DND-41 (cell line): ENCODE measurements at places on chromosomes 7 and 10.

DNA sequence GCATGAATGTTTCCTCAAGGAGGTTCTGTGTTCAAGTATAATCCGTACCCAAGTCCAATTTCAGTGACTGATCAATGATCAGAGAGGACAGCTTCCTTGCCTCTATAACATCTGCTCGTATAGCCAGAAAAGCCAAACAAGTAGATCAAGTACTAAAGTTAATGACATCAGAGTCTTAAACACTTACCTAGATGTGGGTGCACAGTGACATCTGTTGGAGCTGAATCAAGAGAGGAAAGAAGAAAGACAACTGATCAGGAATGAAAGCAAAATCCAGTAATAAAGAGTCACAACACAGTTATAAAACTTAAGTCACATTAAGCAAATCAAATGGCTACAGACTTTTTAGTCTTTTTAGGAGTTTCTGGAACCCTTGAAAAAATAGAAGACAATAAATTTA is 236.5 kb downstream of the RELN start:
- no peak for DNase-seq

GRCh38 chr10:86385806-86386205 is 19.2 kb upstream of the GRID1 start:
- no peak for DNase-seq

- no peak for DNase-seq
These were observed 100.9 kb downstream of the WDR37 start for GRCh38 chr10:1156921-1157614.

DNA sequence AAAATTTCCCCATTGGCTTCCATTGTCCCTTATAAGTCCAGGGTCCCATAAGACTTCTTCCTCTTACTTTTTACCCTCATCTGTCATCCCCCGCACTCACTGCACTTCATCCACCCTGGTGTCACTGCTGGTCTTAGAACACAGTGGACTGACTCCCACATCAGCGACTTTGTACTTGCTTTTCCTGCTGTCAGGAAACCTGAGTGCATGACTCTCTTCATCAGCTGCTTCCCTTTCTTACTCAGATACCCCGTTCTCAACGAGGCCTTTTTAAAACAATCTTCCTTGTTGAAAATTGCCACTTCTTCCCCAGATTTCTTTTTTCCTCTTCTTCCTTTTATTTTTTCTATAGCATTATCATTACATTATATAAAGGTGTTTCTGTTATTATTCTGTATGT is 305.4 kb downstream of the SDK1 start:
- DNase-seq = no peak

GRCh38 chr7:45077579-45077978 is 11.2 kb downstream of the NACAD start:
- no peak for DNase-seq
